Naive thymus-derived CD8-positive, alpha-beta T cell (primary cell): ENCODE measurements at places on chromosomes 7 and 10. TPM values are rescaled to one million over a fixed set of nuclear protein-coding genes. Genes with fewer than 3 reads are reported as not detected.

DNA sequence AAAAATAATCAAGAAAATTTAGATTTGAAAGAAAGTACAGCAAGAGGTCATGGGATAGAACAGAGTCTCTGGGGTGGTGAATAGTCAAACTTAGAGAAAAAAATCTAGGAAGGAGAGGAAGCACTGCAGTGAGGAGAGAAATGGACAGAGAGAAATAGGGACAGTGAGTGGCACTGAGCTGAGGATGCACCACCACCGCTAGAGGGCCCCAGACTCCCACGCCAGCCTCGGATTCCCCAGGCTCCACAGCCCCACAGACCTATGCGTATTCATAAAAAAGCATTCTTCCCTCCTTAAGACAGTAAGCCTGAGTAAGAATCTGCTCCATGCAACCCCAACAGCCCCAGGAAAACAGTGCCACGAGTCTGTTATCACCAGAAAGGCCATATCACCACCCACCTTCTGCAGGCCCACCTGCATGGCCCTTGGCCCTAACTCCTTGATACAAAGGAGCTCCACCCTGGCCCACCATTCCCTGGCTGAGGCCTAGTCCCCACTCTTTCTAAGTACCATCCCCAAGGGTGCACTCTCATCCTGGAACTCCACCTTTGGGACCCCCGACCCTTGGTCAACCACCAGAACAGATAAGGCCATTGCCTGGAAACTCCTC is 91.0 kb downstream of the ALOX5 start:
- no peaks in the 10 kb centered on the region for H3K27me3 ChIP-seq
- H3K4me3 ChIP-seq, result no peak overlapping the region
- peak; percentile 73 for DNase-seq
- peaks cover 4% of the 10 kb centered on the region for H3K36me3 ChIP-seq
- peak overlapping the region; percentile 58 for H3K27ac ChIP-seq

DNA sequence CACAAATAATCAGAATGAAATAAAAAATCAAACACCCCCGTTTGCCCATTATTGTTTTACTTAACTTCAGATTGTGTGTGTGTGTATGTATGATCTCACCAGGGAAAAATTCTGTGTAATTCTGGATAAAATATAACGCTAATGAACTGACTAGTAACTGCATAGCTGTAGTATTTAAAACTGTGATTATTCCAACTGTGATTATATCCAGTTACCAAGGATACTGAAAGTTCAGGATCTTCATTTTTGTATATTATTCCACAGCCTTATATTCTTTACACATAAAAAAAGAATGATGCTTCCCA is 2.9 kb downstream of the TWIST1 start:
- no peak overlapping the region for H3K27ac ChIP-seq
- no peak overlapping the region for H3K4me3 ChIP-seq
- DNase-seq, result no peak
- no peaks in the 10 kb centered on the region for H3K36me3 ChIP-seq

- no peak for DNase-seq
- H3K36me3 ChIP-seq, result no peaks in the 10 kb centered on the region
- no peak overlapping the region for H3K27ac ChIP-seq
- no peak overlapping the region for H3K4me3 ChIP-seq
Measured at GRCh38 chr7:2387897-2388636, 15.3 kb upstream of the CHST12 start.

The STAG3 gene
- 6.0 TPM for polyA plus RNA-seq

- no peaks in the 10 kb centered on the region for H3K4me1 ChIP-seq
- DNase-seq, result no peak
- H3K27me3 ChIP-seq, result no peaks in the 10 kb centered on the region
- no peak overlapping the region for H3K4me3 ChIP-seq
Measured at GRCh38 chr7:85478530-85478929, 291.7 kb upstream of the SEMA3D start.
